PC-9 (cell line): ENCODE measurements at places on chromosomes 2 and 18. TPM values are rescaled to one million over a fixed set of nuclear protein-coding genes. Genes with fewer than 3 reads are reported as not detected.
A peak's percentile ranks its signal among the peaks of the same experiment; 100 is the strongest.

SERPINB2 gene
- total RNA-seq: 0.73 TPM in 1 of 2 replicates, not detected in the other

USP14 gene
- 66.6 and 83.8 TPM in 2 replicates for total RNA-seq

GRCh38 chr2:173892341-173892740 is 72.8 kb downstream of the SP3 start:
- H3K4me3 ChIP-seq: no peak overlapping the region
- H3K27me3 ChIP-seq: no peaks in the 10 kb centered on the region
- DNase-seq: no peak
- no peaks in the 10 kb centered on the region for H3K36me3 ChIP-seq
- H3K4me1 ChIP-seq: no peaks in the 10 kb centered on the region
- no peak overlapping the region for H3K27ac ChIP-seq

- no peak overlapping the region for H3K27ac ChIP-seq
- no peak for DNase-seq
- no peak overlapping the region for H3K4me3 ChIP-seq
- H3K36me3 ChIP-seq: no peaks in the 10 kb centered on the region
- peaks cover 5% of the 10 kb centered on the region for H3K27me3 ChIP-seq
These were observed 148.3 kb downstream of the MBD2 start for GRCh38 chr18:54076166-54076565.

- H3K4me3 ChIP-seq: no peak overlapping the region
- DNase-seq: no peak
- H3K4me1 ChIP-seq: no peaks in the 10 kb centered on the region
- H3K36me3 ChIP-seq: no peaks in the 10 kb centered on the region
These were observed 9.1 kb downstream of the SIX3 start for GRCh38 chr2:44950646-44951045.

GRCh38 chr2:47905386-47906156 is 727 bp downstream of the FBXO11 start:
- DNase-seq: peak; percentile 32
- H3K27me3 ChIP-seq: no peaks in the 10 kb centered on the region
- H3K4me3 ChIP-seq: peak overlapping the region; percentile 77

GRCh38 chr2:7226501-7226900 is 309.3 kb downstream of the RNF144A start:
- 0 out of 2 replicates have a peak, but pooled peaks cover 10% of the 10 kb centered on the region for H3K27me3 ChIP-seq
- H3K4me3 ChIP-seq: no peak overlapping the region
- no peaks in the 10 kb centered on the region for H3K36me3 ChIP-seq
- no peaks in the 10 kb centered on the region for H3K4me1 ChIP-seq
- DNase-seq: no peak
